Colonic mucosa (tissue), 4 donors: ENCODE measurements at places on chromosomes 5 and 9. TPM values are rescaled to one million over a fixed set of nuclear protein-coding genes. Genes with fewer than 3 reads are reported as not detected.

DNA sequence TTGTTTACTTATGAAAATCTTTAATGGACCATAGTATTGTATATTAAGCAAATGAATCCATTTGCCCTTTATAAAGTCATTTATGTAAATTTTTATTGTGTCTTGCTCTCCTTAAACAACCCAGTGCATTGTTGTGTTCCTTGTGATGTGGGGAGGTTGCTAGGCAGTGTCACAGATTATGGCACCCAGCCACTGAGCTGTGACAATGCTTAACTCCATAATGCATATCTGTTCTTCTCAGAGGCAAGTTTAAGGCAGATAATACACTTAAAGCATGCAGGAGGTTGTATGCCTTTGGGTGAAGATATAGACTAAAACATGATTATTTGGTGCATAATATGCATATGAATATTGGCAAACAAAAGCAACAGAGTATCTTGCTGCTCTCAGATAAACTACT, 269.6 kb upstream of the RIOK2 start:
- no peaks in the 10 kb centered on the region for H3K27me3 ChIP-seq
- no peak overlapping the region for H3K4me3 ChIP-seq
- no peak overlapping the region for H3K27ac ChIP-seq
- DNase-seq: no peak
- no peaks in the 10 kb centered on the region for H3K4me1 ChIP-seq

DNA sequence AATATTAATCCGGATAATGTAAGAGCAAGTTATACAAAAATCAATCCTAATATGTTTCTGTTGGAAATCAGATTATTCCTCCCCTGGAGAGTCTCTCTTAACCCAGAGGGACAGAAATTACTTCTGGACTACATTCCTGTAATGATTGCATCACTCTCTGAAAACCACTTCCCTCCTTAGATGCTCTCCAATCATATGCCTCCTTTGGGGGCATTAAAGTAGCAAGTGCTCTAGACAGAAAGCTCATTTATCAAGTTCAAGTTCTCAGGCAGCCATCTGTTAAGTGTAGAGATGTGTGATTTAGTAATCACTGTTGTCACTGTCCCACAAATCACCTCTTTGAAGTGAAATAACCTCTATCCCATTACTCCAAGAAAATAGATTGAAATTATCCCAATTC, 247.1 kb downstream of the SLCO4C1 start:
- no peak overlapping the region for H3K4me3 ChIP-seq
- H3K36me3 ChIP-seq: no peaks in the 10 kb centered on the region
- DNase-seq: no peak
- H3K4me1 ChIP-seq: no peaks in the 10 kb centered on the region
- H3K27me3 ChIP-seq: no peaks in the 10 kb centered on the region

- H3K27me3 ChIP-seq: no peaks in the 10 kb centered on the region
- no peak for DNase-seq
These were observed 92.9 kb downstream of the NDFIP1 start for GRCh38 chr5:142201471-142201887.

- H3K27ac ChIP-seq: no peak overlapping the region
- no peak for DNase-seq
- no peak overlapping the region for H3K4me3 ChIP-seq
These were observed 476.6 kb upstream of the TNC start for GRCh38 chr9:115594557-115594956.

GRCh38 chr5:44769877-44770209, 38.9 kb upstream of the MRPS30 start:
- no peak overlapping the region for H3K27ac ChIP-seq
- no peaks in the 10 kb centered on the region for H3K4me1 ChIP-seq
- no peaks in the 10 kb centered on the region for H3K27me3 ChIP-seq
- H3K36me3 ChIP-seq: no peaks in the 10 kb centered on the region
- no peak for DNase-seq
- no peak overlapping the region for H3K4me3 ChIP-seq

Gene MYMK
- not detected for total RNA-seq

DNA sequence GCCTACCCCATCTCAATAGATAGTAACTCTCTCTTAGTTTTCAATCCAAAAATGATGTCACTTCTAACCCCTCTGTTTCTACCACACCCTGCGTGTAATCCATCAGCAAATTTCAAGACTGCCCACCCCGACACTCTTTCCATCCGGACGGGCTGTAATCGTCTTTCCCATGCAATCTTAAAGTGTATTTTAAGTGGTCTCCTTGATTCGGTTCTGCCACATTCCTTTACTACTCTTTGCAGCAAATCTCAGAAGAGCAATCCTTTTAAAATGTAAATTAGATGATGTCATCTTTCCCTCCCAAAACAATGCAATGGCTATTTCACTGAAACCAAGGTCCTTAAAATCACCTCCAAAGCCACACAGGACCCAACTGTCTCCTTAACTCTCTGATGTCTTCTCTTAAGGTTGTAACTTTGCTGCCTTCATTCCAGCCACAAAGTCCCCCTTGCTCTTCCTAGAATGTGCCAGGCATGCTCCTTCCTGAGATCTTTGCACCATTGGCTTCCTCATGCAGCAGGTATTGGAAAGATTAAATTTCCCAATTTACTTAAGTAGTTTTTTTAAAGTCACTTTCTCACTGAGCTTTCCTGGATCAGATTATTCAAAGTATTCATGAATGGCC, 932.5 kb upstream of the WWC1 start:
- H3K4me1 ChIP-seq: no peaks in the 10 kb centered on the region
- no peaks in the 10 kb centered on the region for H3K27me3 ChIP-seq
- H3K4me3 ChIP-seq: no peak overlapping the region
- DNase-seq: no peak
